ENCODE measurements at places on chromosomes 7 and 10. TPM values are rescaled to one million over a fixed set of nuclear protein-coding genes. Genes with fewer than 3 reads are reported as not detected.

The FAM241B gene
- polyA plus RNA-seq = 6.4 TPM

The BMPER gene
- 4.9 TPM for polyA plus RNA-seq

- no peak for DNase-seq
These were observed 293.1 kb downstream of the ZEB1 start for GRCh38 chr10:31612082-31612481.

- no peak for DNase-seq
These were observed 63.3 kb upstream of the CHST15 start for GRCh38 chr10:124156524-124157260.

- peak; percentile 63 for DNase-seq
These were observed 64.4 kb upstream of the ARID5B start for GRCh38 chr10:61836888-61837754.

DNA sequence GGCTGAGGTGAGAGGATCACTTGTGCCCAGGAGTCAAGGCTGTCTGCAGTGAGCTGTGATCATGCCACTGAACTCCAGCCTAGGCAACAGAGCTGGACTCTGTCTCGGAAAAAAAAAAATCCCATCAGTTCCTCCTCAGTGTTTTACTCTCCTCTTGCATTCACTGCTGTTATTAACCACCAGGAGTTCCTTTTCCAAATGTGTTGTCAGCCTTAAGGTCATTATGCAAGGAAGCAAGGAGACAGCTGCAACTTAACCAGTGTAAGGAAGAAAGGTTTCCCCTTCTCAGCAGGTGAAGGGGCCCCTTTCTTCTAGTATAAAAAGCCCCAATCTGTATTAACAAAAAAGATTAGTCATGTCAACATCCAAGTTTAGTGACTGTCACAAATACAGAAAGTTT is 86.6 kb upstream of the LEP start:
- no peak for DNase-seq

- DNase-seq = no peak
These were observed 39.0 kb downstream of the PPP1R3C start for GRCh38 chr10:91593834-91594233.

DNA sequence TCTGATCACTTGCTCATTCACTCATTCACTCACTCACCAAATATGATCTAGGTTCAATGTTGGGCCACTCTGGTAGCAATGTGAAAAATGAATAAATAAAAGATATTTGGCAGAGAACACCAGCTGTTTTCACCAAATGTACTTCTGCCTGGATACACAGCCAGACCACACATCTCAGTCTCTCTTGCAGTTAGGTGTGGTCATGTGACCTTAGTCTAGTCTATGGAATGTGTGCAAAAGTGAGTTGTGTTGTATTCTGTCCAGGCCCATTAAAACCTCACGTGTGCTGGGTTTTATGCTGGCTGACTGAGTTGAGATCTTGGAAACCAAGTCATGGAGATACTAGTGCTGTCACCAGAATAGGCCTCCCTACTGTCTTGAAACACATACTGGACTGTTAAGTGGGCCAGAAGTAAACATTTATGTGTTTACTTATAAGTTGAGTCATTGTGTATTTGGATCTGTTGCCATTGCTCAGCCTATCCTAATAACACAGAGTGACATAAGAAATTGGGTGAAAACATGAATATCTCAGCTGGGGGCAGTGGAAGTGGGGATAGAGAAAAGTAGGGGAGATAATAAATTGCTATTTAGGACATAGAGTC is 145.5 kb downstream of the PTEN start:
- no peak for DNase-seq

Measured in large intestine (tissue), 12 donors.